Germinal center (tissue), 1 donor: ENCODE measurements at places on chromosomes 3 and 15.

DNA sequence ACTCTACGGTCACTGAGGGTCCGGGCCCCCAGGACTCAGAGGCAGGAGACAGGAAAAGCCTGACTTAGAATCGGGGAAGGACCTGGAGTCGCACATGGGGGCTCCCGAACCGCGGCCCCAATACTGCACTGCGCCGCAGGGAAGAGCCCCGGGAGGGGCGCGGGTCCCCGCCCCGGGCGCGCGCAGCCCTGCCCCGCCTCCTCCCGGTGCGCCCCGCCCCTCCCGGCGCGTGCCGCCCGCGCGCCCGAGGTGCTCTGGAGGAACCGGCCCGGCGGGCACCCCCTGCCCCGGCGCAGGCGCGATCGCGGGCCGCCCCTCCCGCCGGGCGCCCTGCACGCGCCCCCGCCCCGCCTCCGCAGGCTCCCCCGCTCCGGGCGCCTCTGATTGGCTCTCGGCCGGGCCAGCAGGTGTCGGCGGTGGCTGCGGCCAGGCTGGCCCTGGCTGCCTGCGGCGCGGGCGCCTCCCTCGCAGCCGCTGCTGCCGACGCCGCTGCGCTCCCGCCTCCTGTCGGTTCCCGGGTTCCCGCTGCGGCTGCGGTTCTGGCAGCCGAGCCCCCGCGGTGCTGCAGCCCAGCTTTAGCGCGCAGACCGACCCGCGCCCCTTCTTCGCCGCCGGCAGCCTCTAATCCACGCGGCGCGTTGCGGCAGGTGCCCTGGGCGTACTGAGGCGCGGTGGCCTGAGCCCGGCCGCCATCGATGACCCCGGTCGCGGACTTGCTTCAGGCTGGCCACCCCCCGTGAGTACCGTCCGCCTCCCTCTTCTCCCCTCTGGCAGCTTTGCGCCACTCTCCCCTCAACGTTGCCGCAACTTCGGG lies at the start of gene MYRIP:
Gene MYRIP (plus strand): TSS at position 429 of the 814 bp plus-strand sequence. CDS start 91,208 bp downstream, outside the sequence.
- peak; percentile 93 for DNase-seq

DNA sequence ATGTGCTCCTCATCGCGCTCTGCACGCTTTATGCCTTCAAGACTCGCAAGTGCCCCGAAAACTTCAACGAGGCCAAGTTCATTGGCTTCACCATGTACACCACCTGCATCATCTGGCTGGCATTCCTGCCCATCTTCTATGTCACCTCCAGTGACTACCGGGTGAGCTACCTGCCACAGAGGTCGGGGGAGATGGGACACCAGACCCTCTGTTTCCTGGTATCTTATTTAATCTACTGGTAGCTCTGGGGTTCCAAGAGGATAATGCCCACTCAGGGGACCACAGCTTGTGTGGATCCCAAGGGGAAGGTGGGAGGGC lies 9.1 kb downstream of the GRM2 start:
- DNase-seq: no peak

DNA sequence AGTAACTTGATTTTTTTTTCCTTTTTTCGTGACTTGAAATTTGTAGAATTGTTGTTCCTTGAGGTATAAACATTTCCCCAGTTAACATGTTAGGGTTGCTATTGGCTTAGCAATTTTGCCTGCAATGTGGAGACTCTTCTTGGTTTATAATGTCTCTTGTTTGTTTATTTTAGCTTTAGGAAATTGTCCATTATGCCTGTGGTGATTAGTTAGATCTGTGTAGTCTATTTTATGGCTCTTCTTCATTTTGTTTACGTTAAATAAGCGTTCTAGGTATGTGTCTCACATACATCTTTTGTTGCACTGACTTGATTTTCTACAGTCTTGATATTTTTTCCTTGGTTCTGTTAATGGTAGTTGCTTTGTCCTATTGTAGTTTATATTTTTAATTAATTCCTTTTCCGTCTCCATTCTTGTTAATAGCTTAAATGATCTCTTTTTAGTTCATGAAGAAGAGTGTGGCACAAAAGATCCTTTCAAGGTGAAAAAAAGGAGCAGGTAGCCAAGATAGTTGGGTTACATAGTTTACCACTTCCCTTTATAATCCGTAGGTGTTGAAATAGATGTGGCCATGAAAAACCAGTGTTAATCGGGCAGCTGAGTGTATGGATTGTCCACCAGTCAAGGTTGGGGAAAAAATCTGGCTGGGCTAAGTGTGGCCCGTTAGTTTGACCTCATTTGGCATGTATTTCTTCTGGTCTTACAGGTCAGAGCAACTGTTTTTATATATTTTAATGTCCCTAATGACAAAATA lies 12.1 kb downstream of the IQGAP1 start:
- no peak for DNase-seq

DNA sequence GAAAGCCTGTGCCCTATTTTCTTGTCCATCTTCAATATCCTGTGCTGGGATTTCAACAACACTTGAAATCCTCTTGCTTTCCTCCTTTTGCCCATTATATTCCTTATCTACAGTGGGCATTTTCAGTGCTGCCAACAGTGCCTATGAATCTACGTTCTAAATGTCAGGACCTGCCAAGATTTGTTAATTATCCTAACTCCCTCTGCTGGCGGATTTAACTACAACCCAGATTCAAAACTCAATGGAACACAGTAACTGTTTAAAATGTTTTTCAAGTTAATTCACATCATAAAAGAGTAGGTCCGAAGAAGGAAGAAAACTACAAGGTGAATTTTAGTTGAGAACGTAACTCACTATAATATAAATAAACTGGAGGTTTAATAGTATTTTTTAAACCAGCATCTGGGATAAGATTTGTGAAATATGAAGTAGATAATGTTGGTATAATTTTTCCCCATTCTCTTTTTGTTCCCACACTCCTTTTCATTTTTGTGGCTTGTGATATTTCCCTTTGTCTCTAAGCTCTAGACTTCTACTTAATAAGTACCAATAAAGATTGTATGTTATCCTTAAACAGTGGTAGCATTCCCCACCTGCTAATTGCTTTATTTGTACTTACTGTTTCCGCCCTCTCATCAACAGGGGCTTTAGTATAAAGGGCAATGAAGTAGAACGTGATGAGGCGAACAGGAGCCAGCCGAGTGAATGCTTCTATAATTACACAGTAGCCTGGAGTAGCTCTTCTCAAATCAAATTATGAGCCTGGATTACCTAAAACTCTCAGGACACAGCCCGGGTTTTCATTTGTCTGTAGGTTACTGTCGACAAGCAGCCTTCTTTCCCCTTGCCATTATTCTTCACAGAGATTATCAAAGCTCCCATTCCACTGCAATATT lies 302.5 kb upstream of the ATP11B start:
- DNase-seq: peak; percentile 12

DNA sequence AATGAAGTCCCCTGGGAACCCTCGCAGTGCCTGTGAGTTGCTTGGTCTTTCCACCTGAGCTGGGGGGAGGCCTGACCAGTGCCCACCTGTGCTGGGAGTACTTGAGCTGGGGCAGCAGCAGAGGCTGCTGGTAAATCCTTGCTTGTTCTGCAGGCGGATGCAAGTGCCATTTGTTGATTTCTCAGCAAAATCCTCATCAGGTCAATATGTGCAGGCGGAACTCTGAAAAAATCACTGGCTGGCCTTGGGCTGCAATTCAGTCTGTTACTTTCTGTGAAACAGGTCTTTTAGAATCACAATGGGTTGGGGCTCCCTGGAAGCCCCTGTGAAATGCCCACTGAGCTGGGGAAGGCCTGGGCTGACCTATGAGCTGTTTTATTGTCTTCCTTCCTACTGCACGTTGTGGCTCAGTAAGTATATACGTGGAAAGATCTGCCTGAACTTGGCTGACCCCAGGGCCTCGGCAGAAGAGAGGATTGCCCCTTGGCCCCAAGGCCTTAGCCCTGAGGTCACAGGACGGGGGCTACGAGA lies 182.0 kb upstream of the RGMA start:
- DNase-seq: no peak

DNA sequence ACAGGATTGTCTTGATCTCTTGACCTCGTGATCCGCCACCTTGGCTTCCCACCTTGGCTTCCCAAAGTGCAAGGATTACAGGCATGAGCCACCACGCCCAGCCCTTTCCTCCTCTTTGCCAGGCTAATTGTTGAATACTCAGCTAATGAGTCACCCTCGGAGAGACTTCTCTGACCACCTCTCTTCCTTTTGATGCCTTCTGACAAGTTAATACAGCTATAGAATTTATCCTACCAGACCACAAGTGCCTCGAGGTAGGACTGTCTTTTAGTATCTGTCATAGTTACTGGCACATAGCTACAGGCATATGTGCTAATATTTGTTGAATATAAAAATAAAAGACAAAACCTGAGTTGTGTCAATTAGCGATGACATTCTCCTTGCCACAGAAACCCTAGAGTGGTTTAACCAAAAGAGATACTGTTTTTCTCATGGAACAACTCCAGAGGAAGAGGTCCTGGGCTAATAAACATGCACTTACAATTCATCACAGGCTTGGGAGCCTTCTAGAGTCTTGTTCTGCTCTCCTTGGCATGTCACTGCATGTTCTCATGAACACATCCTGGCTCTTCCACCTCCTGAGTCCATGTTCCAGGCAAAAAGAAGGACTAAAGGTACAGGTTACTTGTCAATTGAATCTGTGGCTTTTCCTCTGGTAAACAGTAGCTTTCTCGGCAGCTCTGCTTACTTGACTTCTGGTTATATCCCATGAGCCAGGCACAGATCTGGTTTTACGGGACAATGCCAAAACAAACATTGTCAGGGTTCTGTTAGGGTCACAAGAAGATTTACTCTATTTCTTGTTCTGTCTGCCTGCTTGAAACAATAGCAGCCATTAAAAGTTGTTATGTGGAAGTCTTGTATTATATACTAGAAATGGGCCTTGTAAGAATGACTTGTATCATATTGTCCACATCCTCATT lies 332.3 kb downstream of the THSD4 start:
- no peak for DNase-seq

DNA sequence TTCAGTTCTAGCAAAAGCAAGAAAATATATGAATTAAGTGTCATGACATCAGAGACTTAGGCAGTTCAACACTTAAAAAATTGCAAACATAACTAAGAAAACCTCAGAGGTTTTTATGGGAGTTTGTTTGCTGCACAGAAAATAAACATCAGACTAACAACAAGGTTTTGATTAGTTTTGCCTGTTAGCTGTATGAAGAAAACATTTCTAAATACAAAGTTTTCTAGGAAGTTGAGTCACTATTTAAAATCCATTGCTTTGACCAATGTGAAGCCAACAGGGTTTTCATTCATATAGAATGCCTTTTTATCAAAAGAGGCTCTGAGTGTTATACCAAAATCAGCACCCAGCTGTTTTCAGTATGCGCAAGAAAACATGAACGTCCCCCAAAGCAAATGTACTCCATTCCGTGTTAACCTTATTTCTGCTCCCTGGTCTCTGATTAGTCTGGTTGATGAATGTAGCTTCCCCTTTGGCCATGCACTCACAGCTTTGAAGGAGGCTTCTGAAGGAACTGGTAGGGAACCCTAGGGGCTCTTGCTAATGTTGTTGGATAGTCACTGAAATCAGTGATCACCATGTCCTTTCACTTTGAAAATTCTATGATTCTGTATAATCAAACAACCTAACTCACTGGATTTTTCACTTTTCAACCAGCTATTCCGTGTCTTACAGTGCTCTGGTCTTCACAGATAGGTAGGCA lies 89.6 kb upstream of the TSEN2 start:
- no peak for DNase-seq

DNA sequence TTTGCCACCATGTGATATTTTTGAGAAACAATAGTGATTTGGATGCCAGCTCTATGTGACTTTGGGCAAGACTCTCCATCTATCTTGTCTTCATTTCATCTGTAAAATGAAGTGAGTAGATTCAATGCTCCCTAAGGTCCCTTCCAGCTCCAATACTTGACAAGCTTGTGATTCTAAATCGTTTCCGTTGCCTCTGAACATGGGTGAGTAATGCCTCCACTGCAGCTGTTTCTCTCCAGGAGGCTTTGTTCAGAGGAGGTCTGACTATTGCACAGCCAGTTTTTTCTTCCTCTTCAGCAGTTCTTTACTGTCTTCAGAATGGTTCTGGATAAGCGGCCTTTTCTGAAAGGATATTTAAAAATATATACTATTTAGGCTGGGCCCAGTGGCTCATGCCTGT lies 14.8 kb upstream of the TMOD3 start:
- DNase-seq: no peak

DNA sequence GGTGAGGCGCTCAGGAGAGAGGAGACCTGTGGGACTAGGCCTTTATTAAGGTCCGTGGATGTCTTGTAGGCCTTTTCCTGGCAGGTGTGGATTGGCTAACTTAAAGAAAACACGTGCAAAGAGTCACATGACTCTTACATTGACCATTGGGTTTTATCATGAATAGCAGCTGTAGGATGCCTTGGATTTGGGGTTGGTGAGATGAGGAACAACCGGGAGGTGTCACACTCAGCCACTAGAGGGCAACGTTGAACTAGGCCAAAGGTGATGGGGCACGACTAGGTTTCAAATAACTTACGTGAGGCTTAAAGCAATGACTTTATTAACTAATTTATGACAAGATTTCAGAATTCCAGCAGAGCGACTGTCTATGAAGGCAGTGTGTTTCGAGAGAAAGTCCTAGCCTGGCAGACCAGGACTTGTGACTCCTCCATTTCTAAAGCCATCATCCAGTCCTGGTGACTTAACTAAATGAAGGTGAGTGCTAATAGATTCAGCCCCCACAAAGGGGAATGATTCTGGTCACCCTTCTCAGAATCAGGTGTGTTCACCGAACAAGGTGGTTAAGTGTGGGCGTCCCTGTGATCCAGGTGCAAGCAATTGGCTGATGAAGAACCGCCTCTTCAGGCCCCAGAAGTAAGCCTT lies 345.6 kb downstream of the MCTP2 start:
- DNase-seq: peak; percentile 28
